ENCODE measurements at places on chromosomes 13 and 19. TPM values are rescaled to one million over a fixed set of nuclear protein-coding genes. Genes with fewer than 3 reads are reported as not detected.

DNA sequence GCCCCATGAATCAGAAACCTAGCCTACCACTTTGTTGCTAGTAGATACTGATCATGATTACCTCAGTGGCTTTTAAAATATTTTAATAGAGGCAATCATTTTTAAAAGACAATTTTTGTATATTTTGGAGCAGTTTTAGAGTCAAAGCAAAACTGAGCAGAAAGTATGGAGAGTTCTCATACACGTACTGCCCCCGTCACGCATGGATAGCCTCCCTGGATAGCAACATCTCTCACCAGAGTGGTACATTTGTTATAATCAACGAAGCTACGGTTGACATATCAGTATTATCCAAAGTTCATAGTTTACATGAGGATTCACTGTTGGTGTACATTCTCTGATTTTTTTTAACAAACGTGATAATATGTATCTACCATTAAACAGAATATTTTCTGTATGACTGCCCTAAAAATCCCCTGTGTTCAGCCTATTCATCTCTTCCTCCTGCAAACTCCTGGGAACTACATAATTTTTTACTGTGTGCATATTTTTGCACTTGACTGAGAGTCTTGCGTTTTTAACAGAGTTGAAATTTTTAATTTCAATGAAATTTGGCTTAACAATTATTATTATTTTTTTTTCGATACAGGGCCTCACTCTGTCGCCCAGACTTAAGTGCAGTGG lies 1436.8 kb upstream of the PCDH9 start:
- no peak for DNase-seq

DNA sequence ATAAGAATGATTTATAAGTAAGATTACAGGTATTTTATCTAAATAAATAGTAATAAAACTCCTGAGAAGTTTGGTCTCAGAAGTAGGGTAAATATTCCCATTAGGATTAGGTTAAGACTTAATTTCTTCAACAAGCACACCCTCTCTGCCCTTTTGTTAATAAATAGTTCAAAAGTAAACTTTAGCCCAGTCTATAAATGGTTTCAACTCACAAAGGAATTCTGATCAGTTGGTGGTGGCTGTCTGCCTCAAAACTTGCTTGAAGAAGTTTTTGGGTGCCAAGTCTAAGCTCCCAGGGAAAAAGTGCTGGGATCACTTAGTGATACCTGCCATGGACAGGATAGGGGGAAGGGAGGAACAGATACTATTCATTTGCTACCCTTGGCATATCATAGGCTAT lies 22.9 kb downstream of the MBNL2 start:
- no peak for DNase-seq

GRCh38 chr13:33296793-33297425 lies 11.4 kb upstream of the STARD13 start:
- no peak for DNase-seq

- no peak for DNase-seq
Observed at GRCh38 chr13:33624253-33624652, 193.7 kb upstream of the RFC3 start.

DNA sequence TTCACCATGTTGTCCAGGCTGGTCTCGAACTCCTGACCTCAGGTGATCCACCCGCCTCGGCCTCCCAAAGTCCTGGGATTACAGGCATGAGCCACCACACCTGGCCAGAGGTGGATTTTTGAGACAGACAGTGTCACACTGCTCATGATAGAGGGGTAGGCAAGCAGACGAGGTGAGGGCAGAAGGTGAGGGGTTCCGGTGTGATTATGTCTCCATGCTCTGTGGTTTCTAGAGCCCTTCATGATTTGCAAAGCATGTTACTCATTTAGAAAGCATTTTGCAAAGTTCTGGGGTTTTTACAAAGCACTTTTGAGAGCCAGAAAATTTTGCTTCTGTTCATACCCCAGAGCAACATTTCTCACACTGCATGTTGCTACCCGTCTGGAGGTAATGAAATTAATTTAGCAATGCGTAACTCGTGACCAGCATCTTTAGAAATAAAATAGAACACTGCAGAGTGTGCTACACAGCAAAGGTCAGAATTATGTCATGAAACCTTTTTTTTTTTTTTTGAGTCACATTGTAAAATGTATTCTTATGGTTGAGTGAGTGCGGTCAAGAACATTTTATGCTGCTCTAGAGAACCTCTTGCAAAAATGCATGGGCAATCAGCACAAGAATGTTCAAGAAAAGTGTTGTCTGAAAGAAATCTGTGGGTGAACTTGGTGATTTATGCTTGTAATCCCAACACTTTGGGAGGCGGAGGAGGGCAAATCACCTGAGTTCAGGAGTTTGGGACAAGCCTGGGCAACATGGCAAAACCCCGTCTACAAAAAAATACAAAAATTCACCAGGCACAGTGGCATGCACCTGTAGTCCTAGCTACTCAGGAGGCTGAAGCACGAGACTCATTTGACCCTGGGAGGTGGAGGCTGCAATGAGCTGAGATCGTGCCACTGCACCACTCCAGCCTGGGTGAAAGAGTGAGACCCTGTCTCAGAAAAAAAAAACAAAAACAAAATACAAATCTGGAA lies 58.0 kb downstream of the MAP4K1 start:
- DNase-seq = no peak

The ARL11 gene
- 0.70 TPM for polyA plus RNA-seq

- no peak for DNase-seq
Observed at GRCh38 chr19:7515645-7516151, at the start of gene ZNF358. TSS of gene ZNF358 (plus strand) at chr19:7516103. CDS start at chr19:7519243, 3,140 bp downstream.

DNA sequence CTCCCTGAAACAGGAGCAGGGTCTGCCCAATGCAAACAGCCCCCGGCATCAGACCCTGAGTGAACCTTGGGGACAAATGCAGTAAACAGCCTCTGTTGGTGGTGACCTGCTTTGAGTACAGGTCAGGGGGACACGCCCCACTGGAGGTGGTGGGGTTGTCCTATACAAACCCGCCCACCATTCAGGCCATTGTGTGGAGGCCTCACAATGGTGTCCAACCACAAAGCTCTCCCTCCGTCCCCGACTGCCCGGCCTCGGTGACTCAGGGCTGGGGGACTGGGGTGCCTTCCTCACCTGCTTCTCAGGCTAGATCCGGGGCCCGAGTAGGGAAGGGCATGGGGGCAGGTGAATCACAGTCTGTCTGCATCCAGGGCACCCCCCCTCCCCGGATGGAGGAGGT lies 1.5 kb downstream of the MUC16 start:
- no peak for DNase-seq

DNA sequence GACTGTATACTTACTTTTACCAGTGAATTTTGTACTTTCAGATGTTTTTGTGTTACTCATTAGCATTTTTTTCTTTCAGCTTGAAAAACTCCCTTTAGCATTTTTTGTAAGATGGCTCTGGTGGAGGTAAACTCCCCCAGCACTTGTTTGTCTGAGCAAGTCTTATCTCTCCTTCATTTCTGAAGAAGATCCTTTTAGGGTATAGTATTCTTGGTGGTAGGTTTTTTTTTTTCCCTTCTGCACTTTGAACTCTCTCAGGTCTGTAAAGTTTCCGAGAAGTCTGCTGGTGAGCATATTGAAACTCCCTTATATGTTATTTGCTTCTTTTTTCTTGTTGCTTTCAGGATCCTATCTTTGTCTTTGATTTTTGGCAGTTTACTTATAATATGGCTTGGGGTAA lies 35.1 kb downstream of the IGFL3 start:
- DNase-seq = no peak

- DNase-seq = no peak
Observed at GRCh38 chr19:42281827-42282762, 13.0 kb downstream of the CIC start.

- DNase-seq = no peak
Observed at GRCh38 chr13:112513761-112514160, 74.2 kb downstream of the TUBGCP3 start.

The DIAPH3 gene
- 16.9 TPM for polyA plus RNA-seq

DNA sequence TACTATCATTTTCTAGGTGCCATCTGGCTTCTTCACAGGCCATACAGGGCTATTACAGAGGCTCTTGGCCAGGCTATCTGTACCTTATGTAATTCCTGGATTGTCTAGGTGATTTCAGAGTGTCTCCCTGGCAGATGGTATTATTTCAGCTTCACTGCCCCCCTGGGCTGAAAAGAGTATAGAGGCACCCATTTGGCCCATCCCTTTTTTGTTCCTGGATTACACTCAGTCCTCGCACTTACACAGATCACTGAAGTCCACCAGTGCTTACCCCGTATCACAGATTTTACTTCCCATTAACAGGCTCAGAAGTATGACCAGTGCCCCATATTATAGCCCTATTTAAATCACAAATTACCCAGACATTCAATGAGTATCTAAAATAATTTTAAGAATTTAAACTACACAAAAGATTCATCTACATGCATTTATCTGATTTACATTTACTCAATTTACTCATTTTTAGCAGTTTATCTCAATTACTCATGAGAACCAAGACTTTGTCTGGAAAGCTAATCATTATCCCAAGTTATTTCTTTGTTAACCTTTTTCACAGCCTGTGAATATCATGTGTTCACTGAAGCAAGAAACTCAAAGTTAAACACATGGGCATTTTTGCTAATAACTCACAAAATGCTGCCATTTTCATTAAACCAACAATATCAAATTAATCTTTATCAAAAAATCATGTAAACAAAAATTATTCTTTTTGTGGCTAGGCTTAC lies 121.0 kb downstream of the PCDH20 start:
- DNase-seq = peak; percentile 31

The ZNF497 gene
- polyA plus RNA-seq = 4.2 TPM

The PLIN3 gene
- 39.2 TPM for polyA plus RNA-seq

The PRR22 gene
- 2.8 TPM for polyA plus RNA-seq

- no peak for DNase-seq
Observed at GRCh38 chr19:42113641-42114348, 18.5 kb downstream of the POU2F2 start.

DNA sequence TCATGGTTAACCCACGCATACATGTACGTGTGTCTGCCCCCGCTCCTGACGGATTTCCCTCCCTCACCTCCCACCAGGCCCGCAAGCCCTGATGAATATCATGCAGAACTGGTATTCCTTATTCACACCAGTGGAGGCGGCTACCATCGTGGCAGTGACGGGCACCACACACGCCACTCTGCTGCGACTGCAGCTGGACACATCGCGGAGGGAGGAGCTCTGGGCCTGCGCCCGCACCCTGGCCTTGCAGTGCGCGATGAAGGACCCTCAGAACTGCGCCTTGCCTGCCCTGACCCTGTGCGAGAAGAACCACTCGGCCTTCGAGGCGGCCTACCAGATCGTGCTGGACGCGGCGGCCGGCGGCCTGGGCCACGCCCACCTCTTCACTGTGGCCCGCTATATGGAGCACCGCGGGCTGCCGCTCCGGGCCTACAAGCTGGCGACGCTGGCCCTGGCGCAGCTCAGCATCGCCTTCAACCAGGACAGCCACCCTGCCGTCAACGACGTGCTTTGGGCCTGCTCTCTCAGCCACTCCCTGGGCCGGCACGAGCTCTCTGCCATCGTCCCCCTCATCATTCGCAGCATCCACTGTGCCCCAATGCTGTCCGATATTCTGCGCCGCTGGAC lies 35.0 kb downstream of the ZSWIM4 start:
- no peak for DNase-seq

- DNase-seq = no peak
Observed at GRCh38 chr13:75541287-75541686, 3.6 kb upstream of the COMMD6 start.

- no peak for DNase-seq
Observed at GRCh38 chr13:102280366-102280765, 121.5 kb downstream of the FGF14 start.

- no peak for DNase-seq
Observed at GRCh38 chr19:30791088-30791487, 418.9 kb downstream of the ZNF536 start.

- no peak for DNase-seq
Observed at GRCh38 chr13:113629866-113630265, 28.1 kb downstream of the ATP4B start.

The GPR12 gene
- not detected for polyA plus RNA-seq

DNA sequence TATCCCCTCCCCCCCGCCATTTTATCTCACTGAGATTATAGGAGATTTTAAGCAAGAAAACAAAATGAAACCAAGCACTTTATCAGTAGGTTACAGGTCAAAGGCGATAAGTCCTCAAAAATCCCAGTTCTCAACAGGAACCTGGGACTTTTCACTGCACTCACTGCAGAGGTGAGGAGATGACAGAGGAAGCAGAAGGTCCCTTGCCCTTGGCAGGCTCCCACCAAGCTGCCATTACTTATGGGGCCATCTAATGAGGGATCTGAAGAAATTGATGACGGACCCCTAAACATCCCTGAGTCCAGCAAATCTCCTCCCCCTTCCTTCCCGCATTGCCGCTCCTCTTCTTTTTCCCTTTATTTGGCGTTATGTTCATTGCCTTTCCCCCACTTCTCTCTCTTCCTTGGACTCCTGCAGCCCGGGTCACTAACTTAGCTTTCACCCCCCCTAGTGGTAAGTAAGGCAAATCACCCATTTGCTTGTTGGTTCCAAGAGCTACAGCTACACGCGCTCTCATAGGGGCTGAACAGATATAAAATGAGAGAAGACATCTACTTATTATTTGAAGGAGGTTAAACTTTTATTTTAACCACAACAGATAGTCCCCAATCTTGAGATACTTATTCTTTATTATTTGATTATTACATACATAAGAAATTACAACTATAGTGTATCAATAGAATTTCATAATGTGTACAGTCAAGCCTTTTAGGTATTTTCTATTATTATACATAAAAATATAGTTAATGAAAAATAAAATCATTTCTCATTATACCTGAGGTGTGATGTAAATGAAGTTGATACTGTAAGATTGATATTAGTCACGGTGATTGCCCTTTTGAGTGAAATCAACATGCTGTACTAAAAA lies 52.0 kb upstream of the ARGLU1 start:
- DNase-seq = peak; percentile 59

The KLHL1 gene
- polyA plus RNA-seq = 0.55 TPM
